Hippocampal formation (tissue), 2 donors: ENCODE measurements at places on chromosomes 5 and 9.

- DNase-seq, result no peak
These were observed 3.9 kb downstream of the IL9 start for GRCh38 chr5:135891791-135892190.

DNA sequence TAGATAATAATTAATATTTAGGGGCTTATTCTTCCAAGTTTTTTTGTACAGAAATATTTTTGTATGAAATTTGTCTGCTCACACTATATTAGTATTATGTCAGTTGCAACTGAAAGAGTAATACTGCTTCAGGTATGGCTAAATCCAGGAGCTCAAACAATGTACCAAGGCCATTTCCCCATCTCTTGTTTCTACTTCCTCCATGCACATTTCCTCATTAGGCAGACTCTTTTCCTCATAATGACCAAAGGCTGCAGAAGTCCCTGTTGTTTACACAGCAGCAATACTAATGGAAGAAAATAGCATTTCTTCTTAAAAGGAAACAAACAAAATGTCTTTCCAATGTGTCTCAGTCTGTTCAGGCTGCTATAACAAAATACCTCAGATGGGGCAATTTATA, 9.2 kb upstream of the OTULINL start:
- DNase-seq, result no peak

- DNase-seq, result no peak
These were observed 36.7 kb downstream of the CDK7 start for GRCh38 chr5:69271376-69271775.

DNA sequence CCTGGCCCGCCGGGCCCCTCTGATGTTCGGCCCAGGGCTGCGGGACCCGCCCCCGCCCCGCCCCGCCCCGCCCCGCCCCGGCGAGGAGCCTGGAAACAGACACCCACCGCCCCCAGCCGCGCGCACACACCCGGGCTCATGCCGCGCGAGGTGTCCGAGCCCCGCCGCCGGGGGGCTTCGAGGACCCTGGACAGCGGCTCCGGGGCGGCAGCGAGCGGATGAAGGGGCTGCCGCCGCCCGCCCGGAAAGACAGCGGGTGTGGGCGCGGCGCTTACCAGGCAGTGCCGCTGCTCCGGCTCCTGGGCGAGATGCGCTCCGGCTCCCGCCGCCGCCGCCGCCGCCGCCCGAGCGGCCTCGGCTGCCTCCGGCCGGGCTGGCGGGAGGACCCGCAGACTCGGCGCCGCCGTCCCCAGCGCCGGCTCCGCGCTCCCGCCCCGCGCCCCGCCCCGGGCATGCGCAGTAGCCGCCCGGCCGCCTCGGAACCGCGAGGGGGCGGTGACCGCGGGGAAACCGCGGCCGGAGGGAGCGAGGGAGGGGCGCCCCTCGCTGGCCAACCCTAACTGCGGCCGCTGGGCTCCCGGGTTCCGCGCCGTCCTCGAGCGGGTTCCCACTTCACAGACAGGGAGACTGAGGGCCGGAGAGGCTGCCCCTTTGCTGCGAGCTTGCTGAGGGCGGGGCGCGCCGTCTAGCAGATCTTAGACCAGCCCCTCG, at the start of gene GPRIN1:
GPRIN1 (minus strand) TSS at position 433 of the 711 bp plus-strand sequence. CDS start 10,322 bp downstream, outside the sequence.
- peak; percentile 47 for DNase-seq

- no peak for DNase-seq
These were observed 88.8 kb upstream of the SH3GL2 start for GRCh38 chr9:17490110-17490509.

- no peak for DNase-seq
These were observed 5.8 kb upstream of the LNPEP start for GRCh38 chr5:96930058-96930457.

- DNase-seq, result no peak
These were observed 225.9 kb upstream of the NR4A3 start for GRCh38 chr9:99595796-99596195.

GRCh38 chr5:93304456-93305250, 276.4 kb downstream of the NR2F1-AS1 start:
- DNase-seq, result peak; percentile 6

- no peak for DNase-seq
These were observed 85.4 kb downstream of the ANKRD55 start for GRCh38 chr5:56147659-56148230.
